Activated effector memory CD4-positive, alpha-beta T cell treated with Interleukin-2 at 50 U/mL for 16 hours (primary cell): ENCODE measurements at places on chromosomes 5 and 9.

DNA sequence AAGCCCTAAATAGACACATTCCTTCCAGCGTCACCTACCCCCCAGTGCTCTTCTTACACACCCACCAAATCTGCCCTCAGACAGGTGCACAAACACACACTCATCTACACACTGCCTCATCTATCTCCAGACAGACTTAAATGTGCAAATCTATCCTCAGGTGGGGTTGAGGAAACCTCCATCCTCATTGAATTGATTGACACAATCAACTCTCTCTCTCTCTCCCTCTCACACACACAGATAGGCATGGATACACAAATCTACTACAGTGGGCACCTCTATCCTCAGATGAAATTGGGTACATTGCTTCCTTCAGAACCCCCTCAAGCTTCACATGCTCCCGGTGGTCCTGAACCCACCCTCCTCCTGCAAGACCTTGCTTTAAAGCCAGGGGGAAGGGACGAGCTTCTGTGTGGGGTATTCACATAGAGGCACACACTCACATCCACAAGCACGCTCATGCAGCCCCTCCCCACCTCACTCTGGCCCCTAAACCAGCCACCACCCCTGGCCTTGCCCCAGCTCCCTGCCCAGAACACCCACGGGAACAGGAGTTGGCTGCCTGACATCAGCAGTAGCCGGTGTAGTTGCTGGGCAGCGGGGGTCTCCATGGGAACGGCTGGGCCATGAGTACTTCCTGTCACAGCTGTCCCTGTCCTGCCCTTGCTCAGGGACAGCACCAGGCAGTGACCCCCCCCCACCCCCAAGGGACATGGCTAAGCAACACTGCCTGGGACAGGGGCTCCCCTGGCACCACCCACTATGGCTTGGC is 22.8 kb downstream of the PCDH1 start:
- no peak for DNase-seq

DNA sequence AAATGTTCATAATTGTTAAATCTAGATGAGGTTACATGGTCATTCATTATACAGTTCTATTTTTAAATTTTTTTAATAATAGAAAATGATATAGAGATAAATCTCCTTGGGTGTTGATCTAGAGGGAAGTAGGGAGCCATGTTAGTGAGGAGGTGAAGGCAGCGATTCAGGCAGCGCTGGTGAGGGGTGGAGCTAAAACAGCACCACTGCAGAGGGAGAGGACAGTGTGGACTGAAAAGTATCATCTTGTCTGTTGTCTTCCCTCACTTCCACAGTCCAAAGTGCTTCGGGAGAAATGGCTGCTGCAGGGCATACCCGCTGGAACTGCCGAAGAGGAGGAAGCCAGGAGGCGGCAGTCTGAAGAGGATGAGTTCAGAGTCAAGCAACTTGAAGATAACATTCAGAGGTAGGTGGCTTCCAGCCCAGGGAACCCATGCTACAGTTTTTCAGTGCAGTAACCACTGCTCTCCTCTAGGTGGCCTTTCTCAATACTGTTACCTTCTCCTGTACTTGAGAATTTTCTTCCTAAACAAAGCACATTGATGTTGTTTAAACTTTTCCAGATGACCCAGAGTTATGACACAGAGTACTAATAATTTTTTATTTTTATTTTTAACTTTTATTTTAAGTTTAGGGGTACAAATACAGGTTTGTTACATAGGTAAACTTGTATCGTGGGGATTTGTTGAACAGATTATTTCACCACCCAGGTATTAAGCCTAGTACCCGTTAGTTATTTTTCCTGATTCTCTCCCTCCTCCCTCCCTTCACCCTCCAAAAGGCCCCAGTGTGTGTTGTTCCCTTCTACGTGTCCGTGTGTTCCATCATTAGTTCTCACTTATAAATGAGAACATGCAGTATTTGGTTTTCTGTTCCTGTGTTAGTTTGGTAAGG is 100.5 kb downstream of the PALM2AKAP2 start:
- DNase-seq: no peak

DNA sequence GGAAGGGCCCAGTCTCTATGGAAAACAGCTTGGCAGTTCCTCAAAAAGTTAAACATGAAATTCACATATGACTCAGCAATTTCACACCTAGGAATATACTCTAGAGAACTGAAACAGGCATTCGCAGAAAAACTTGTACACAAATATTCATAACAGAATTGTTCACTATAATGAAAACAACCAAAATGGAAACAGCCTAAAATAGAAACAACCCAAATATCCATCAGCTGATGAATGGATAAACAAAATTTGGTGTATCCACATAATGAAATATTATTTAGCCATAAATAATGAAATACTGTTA is 4.8 kb upstream of the GPR150 start:
- DNase-seq: no peak

DNA sequence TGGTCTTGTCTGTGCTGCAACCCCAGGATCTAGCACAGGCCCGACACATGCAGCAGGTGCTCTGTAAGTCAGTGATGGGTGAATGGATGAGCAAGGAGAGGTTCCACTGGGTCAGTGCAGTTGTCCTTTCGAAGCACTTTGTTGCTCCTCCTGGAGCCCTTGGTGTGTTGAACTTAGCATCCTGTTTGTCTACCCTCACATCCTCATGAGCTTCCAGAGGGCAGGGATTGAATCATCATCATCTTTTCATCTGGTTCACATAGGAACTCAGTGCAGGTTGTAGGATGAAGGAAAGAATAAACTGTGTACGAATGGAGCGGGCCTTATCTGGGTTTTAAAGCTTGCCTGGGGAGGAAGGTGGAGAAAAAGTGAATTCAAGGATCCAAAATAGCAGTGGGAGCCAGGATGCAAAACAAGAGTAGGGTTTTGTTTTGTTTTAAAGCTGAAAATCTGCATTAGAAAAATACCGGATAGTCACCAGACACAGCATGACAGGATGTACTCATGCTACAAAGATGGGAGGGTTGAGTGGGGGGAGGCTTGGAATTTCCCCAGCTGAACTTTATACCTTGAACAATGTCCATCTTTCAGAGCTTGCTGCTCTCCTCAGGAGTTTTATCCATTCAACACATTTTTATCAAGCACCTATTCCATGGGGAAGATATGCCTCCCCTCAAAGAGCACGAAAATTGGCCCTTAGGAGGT is 55.8 kb downstream of the PTTG1 start:
- no peak for DNase-seq

DNA sequence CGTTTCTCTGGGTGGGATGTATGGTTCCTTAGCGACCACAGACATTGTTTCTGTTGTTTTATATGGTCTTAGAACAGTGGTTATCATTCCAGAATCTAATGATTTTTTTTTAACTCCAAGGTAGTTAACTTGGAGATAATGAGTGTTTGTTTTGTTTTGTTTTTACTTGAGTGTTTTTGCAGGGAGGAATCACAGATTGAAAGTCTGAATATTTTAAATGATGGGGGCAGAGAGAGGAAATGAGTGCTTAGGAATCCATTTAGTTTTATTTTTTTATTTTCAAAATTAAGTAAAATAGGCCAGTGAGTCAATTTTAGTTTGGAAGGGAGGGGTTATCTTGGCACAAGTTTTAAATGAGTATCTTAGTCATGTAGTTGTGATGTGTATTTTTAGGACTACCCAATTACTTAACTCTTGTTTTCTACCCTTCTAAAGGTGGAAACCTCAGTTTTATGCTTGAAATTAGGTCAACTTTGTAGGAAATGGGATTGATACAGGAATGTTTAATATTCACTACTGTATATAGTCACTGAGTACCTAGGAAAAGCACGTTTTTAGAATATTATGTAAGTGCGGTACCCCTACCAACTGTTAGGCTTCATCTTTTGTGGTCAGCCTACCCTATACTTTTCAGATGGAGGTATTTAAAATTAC is 2.0 kb downstream of the UBE2R2 start:
- no peak for DNase-seq

- no peak for DNase-seq
These were observed 86.5 kb upstream of the PRLR start for GRCh38 chr5:35316611-35317274.

DNA sequence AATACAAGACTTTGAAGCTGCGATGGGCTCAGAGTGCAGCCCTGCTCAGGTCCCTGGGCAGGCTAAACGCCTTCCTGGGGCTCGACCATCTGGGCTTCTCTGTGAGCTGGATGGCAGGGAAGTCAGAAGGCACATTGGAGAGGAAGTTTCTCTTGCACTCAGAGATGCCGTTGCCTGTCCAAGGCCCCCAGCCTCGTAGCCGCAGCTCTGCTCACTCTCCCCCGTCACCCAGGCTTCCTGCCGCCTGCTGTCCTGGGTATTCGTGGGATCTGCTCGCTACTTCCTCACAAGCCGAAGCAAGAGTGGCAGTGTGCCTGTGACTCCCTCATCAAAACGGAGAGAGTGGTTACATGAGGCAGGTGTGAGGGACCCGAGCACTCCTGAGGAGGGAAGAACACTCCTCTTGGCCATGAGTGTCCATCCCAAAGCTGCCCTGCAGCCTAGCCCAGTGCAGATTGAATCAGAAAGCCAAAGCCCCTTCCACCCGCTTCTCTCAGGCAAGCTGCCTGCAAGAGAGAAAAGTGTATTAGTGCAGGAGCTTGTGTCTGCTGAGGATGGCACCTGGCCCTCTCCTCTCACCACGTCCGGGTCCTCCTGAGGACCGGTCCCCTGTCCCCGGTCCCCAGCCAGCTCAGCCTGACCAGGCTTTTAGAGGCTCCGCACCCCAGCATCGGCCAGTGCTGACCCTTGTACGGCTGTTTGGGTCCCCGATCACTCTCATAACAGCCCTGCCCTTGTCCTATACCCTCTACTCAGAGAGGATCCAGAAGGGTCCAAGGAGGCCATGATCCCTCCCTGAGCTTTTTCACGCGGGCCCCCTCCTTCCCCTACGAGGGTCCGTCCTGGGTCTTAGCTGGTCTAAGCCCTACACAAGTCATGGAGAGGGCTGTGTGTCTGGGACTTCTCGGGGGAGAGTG is 7.3 kb downstream of the FCN2 start:
- no peak for DNase-seq

- DNase-seq: no peak
These were observed 133.3 kb upstream of the C6 start for GRCh38 chr5:41346609-41347008.

- no peak for DNase-seq
These were observed 71.5 kb downstream of the IL6ST start for GRCh38 chr5:55923177-55923771.

- DNase-seq: no peak
These were observed 1.5 kb downstream of the AK6 start for GRCh38 chr5:69367697-69368279.

- no peak for DNase-seq
These were observed 137.4 kb downstream of the SCAMP1 start for GRCh38 chr5:78497573-78498533.

DNA sequence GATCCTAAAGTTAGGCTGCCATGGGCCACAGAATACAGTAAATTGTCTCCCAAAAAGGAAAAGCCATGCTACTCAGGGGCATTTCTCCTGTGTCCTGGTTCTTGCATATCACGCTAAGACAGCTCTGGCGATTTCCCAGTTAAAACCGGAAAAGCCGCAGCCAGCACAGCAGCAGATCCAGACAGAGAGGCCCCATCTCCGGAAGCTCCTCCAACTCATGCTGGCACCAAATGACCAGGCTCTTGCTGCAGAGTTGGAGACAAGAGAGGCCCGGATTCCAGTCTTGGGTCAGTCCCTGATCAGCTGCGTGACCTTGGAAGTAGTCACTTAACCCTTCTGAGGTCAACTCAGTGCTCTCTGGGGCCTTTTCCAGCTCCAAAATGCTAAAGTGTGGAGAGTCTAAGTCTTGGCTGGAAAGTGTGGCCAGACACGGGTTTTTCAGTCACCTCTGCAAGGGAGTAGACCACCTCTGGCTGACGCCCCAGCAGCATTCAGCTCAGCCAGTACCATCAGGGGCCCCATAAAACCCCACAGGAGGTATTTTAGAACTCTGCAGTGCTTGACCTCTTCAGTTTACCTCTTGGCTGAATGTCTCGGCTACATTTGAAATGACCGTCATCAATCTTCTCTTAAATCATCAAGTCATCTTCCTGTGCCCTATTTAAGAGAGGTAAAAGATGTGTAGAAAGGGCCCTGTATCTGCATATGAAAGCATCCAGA is 16.2 kb downstream of the GDNF start:
- no peak for DNase-seq

DNA sequence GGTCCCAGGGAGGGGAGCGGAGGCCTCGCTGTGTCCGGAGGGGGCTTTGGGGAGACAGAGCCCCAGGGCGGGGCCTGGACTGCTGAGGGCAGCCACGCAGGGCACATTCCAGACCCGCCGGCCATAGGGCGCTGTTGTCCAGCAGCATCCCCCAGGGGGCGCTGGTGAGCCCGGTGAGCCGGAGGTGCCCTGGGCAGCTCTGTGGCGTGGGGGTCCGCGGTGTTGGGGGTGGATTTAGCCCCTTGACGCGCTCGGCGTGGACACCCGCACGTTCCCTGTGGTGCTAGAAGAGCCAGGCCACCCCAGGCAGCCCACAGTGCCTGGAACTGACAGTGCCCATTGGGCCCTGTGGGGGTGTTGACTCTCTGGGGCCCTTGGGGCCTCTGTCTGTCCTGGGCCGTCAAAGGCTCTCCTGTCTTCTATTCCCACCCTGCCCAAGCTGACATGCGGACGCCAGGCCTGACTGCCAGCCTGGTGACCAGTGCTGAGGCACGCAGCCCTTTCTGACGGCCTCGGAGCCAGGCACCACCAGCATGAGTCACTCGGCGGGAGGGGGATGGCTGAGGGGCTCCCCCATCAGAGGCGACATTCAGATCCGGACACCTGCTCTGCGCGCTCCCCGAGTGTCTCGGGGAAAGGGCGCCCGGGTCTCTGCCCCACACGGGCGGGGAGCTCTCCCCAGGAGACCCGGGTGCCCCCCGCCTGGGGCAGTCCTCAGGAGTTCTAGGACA is 23.9 kb downstream of the TPPP start:
- DNase-seq: no peak

DNA sequence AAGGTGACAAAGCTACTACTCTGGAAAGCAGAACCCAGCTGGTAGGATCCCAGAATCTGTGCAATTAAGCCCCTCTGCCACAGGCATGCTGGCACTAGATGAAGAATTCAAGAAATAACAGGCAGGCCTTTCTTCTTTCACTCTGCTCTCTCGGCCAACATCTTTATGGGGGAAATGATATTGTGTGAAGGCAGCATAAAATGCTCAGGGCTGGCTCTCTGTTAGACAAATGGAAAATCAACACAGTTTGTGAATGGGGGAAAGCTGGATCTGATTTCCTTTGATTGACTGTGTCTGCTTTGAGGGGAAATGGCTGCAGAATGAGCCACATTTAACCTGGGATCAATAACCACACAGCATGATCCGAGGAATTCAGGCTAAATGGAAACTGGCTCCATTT is 29.1 kb upstream of the AKNA start:
- no peak for DNase-seq

DNA sequence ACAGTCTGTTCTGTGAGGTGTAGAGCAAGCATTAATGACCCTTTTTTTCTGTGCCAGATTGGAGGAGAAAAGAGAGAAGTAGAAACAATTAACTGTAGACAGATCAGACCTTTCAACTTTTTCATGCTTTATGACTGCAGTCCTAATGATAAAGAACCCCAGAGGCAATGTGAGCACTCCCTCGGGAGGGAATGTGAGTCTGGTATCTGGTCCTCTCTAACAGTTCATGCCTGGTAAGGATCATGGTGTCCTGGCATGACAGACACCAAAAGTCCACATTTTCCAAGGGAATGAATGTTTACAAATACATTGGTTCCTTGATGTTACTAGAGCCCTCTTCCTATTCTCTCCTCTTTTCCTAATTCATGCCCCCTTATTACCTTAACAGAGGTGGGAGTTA is 70.3 kb downstream of the MTAP start:
- no peak for DNase-seq

- no peak for DNase-seq
These were observed 222.7 kb downstream of the NR3C1 start for GRCh38 chr5:143180751-143181150.
